ENCODE measurements at places on chromosomes 13 and 19.

DNA sequence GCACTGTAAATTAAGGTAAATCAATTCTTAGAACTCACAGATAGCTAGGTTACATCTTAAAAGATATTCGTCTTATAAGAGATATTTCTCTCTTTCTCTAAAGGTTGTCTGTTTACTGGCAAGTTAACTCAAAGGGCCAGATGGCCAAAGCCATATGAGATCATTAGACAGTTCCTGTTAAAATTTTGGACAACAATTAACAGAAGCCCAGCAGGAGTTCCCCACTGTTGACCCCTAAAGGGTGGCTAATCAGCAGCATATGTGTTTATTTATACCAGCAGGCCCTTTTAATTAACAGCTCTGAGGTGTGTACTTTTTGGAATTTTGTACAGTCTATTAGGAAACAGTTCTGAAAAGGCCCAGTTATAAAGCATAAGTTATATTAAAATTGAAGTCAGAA, 245.8 kb downstream of the LIG4 start:
- DNase-seq: no peak

DNA sequence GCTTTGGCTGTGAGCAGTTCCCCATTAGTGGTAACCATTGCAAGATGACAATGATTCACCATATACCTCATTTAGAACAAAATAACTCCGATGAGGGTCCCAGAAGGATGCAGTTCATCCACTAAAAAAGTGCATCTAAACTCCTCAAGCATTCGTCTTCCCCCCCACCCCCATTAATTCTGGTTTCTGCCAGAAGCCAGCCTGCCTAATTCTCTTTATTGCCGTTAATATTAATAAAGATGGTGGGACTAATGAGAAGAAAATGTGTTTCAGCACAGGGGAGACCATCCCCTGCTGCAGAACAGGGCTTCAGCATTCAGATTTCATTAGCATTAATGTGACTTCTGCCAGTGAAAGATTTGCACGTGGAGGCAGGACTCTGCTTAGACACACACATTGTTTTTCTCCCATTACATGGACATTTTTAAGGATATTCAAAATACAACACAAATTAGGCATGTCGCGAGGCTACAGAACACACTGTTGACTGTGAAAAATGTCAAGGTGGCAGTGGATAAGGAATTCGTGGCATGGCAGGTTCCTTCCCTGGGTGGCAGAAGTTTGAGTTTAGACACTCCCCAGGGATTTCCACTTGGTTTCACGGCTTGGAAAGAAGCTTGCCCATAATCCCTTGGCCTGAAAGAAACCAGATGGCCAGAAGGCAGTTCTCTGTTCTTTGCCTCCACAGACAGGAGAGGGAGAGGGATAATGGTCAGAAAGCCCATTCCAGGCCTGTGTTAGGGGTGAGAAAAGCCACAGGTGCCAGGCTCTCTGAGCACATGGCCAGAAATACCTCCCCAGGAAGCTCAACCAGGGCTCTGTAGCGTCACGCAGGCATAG, 236.5 kb downstream of the FOXO1 start:
- DNase-seq: no peak

- no peak for DNase-seq
Measured at GRCh38 chr19:6868351-6868750, 19.0 kb upstream of the ADGRE1 start.

DNA sequence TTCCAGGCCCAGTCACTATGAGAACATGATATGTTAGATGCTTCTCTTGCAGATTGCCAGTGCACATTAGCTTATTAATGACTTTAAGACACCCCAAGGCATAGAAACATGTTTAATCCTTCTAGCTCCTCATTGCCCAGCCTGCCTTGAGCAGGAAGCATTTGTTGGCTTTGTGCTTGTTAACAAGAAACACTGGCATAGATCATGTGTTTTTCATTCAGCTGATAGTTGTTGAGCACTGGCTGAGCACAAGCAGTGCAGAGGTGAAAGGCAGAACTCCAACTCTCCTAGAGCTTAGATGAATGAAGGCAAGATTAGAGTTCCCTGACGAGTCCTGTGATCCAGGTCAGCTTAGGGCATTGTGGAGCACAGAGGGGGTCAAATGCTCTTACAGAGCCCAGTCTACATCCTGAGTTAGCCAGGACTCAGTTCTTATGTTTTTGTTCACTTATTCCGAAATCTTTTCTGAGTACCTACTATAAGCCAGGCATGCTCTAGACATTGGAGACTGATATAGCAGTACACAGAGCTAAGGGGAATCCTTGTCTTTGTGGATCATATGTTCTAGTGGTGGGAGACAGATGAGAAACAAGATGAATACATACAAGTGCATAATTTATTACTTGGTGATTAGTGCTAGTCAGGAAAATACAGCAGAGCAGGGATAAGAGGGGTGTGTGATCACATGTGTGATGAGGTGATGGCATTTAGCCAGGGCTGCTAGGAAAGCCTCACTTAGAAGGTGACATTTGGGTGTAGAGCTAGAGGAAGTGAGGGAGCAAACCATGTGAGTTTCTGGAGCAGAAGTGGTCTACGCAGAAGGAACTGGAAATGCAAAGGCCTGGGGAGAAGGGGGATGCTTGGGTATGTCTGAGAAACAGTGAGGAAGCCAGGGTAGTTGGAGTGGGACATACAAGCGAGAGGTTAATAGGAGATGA, 101.2 kb downstream of the WASF3 start:
- DNase-seq: no peak
